Effector CD4-positive, alpha-beta T cell (primary cell): ENCODE measurements at places on chromosomes 5 and 9.

DNA sequence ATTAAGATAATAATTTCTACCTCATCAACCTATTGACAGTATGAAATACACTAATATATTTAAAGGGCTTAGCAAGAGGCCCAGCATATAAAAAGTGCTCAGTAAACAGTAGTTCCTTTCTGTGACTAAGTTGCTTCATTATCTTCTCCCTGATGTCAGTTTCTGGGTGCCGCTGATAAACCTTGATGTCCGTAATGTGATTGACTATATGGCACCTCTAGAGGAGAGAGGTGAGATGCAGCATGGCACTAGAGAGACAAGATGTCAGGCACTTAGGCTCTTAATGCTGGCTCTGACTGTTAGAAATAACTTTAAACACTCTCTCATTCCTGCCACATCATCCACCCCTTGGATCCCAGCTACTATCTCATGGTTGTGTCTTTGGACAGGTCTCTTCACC is 455.9 kb upstream of the KLF4 start:
- no peak for DNase-seq

DNA sequence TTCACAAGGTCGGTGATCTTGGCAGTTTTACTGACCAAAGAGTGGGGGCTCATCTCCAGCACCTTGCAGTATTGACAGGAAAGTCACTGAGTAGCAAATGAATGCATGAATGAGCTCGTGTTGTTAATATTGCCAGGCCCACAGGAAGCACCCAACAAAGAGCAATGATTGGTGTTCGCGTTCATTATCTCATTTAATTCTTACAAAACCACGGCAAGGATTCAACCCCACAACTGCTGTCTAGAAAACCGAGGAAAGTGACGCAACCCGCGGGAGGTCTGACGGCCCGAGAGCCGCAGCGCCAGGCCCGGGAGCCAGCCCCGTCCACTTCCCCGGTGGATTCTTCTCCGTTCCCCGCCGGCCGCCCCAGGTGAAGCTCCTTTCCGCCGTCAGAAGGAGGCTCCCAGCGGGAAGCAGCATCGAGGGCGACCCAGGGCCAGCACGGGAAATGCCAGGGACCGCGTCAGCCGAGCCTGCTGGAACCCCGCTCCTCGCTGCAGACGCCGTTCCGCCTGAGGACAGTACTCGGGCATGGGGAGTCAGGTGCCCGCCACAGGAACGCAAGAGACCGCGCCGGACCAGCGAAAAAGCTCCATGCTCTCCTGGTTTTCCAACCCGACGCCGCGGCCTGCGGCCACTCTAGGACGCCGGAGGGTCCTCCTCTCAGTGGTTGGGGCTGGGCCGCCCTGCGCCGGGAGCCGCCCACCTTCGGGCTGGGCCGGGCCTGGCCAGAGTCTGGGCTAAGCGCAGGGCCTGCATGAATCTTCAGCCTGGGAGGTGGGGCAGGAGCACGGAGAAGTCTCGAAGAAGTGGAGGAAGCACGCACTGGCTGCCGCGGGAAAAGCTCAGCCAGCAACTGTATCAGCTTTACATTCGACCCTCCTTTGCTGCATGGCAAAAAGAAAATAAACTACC is 19.8 kb upstream of the FER start:
- DNase-seq = peak; percentile 19

DNA sequence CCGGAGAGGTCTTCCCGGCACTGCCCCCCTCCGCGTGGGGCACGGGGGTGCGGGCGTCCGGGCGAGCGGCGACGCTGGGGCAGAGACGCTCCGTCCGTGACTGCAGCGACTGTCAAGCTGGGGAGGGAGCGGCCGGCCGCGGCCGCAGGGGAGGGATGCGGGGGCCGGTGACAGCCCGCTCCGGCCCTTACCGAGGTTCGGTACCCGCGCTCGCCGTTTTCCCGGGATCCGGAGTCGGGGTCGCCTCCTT is 400 bp downstream of the KDM4C start:
- no peak for DNase-seq

GRCh38 chr5:179914032-179914755 is 6.5 kb upstream of the TBC1D9B start:
- no peak for DNase-seq

DNA sequence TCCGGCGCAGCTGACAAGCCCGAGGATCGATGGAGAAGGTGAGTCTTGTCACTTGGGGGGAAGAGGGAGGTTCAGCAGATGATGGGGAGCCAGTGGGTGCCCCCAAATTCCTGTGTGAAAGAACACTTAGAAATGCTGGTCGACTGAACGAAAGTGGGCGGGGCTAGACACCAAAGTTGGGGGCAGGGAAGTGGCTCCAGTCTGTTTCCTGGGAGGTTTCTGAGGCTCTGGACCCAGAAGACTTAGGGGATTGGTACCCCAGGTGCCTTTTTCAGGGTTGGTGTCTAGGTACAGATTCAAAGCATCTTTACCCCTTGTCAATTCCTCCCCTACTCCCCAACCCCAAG is 278.6 kb downstream of the ZSWIM6 start:
- no peak for DNase-seq

DNA sequence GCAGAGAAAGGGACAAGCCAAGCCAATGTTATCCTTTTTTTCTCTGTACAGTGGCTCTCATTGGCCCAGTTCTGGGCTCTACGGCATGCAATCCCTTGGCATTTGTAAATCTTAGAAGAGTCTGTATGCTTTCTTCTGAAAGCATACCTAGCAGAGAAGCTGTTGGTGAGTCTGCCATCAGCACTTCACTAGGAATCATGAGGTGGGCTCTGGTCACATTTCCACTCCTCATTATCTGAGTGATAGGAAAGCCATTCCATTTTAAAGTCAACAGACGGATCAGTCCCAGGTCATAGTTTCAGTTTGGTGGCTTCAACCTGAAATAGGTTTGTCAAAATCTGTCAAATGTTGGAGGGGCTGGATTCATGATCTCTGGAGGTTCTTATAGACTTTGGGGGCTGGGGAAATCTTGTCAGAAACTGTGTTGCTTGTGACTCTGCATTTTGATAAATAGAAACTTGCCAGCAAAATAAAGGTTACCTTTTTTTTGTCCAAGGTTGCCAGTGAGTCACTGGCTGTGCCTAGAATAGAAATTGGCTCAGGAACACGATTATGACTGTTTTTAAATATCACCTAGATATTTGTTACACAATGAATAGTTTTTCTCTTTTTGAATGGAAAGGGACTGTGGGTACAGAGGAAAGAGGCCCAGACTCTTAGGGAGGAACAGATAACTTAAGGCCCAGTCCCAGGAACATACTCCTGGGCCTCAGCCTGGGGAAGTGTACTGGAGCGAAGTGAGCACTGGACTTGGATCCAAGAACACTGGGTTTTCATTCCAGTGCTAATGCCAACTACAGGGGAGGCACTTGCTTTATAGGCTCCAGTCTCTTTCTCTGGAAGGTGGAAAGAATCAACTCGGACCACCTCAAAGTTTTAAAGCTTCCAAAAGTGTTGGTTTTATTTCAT is 183.1 kb downstream of the NMUR2 start:
- no peak for DNase-seq
